ENCODE measurements at places on chromosomes 5 and 9.

DNA sequence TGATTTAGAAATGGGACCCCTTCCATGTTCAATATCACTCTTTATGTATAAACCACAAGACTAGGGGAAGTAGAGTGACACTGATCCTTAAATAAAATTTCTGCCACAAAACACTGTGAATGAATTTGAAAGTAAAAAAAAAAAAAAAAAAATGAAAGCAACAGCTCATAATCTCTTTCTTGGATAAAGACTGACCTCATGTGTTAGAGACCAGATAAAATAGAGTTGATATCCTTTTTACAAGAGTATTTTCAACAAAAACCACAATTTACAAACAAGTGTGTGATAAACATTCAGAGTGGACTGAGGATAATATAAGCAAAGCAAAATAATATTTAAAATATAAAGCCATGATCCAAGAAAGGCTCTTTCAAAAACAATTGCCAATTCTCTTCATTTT, 180.2 kb downstream of the FBXL17 start:
- DNase-seq = no peak

GRCh38 chr5:101677961-101678360, 618.1 kb downstream of the SLCO4C1 start:
- no peak for DNase-seq

DNA sequence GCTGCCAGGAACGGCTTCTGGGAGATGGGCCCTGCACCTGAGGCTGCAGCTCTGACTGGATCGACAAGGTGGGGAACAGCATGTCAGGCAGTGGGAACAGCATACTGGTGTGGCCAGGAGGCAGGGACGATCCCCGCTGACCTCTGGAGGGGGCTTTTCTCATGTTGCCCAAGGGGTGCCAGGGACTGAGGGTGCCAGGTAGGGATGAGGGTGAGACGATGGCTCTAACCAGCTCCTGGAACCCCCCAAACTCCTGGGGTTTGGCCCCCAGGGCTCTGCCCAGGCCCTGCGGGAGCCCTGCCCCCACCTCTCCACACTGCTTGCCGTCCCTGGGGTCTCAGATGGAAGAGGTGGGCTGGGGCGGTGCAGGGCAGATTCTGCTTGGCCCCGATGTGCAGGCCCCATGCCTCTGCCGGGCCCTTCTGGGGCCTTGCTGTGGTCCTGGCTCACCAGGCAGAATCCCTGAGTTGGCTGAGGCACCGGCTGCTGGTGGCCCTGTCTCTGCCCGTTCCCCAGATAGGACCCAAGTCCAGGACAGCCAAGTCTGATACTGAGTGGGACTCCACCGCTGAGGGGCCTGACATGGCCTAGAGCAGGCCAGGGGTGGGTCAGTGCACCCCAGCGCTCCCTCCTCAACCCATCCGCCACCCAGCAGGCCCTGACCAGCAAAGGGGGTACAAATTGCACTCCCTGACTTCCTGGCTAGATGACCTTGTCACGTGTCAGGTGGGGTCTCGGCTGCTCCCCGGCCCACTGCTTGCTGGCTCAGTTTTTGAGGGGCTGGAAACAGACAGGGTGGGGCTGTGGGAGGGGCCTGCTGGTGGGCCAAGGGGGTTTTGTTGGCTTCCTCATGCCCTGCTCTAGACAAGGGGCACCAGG, 28.4 kb upstream of the RNF130 start:
- no peak for DNase-seq

- no peak for DNase-seq
These were observed 254.4 kb upstream of the CDH10 start for GRCh38 chr5:24899180-24899579.

- DNase-seq = no peak
These were observed 54.7 kb upstream of the NEURL1B start for GRCh38 chr5:172586125-172587060.

GRCh38 chr5:15092801-15093200, 221.2 kb upstream of the ANKH start:
- no peak for DNase-seq

DNA sequence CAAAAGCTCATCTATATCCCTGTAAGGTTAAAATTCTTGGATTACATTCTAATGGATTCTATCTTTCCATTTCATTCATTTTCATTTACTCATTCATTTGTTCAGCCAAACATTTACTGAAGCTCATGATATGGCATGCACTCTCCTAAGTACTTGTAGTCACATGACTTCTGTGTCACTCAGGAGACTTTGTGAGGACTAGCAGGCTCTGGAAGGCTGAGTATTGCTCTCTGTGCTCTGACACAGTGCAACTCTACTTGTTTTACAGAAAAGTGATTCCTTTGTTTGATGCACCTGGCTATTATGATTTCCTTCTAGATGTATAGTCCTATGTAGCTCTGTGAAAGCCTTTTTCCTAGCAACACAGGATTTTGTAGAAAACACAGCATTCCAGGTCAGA, 53.0 kb downstream of the YIPF5 start:
- DNase-seq = no peak

- no peak for DNase-seq
These were observed 28.4 kb downstream of the SLC12A2 start for GRCh38 chr5:128111818-128112448.

DNA sequence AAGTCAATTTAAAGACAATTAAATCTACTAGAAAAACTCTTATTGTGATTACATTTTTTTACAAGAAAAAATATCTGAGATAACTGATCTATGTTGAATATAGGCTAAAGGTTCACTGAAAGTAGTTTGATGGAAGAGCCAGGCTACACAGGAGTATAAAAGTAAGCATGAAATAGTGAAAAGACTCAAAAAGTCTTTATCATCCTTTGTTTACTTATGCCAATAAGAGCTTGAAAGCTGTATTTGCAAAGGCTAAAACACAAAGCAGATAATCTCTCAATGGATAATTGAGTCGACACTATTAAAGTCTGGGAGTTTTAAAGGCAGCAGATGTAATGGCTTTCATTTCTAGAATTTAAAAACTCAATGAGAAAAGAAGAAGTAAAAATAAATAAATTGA, 42.0 kb downstream of the SSBP2 start:
- DNase-seq = no peak

Measured in NCI-H446 (cell line).